ENCODE measurements at places on chromosomes 4 and X.

DNA sequence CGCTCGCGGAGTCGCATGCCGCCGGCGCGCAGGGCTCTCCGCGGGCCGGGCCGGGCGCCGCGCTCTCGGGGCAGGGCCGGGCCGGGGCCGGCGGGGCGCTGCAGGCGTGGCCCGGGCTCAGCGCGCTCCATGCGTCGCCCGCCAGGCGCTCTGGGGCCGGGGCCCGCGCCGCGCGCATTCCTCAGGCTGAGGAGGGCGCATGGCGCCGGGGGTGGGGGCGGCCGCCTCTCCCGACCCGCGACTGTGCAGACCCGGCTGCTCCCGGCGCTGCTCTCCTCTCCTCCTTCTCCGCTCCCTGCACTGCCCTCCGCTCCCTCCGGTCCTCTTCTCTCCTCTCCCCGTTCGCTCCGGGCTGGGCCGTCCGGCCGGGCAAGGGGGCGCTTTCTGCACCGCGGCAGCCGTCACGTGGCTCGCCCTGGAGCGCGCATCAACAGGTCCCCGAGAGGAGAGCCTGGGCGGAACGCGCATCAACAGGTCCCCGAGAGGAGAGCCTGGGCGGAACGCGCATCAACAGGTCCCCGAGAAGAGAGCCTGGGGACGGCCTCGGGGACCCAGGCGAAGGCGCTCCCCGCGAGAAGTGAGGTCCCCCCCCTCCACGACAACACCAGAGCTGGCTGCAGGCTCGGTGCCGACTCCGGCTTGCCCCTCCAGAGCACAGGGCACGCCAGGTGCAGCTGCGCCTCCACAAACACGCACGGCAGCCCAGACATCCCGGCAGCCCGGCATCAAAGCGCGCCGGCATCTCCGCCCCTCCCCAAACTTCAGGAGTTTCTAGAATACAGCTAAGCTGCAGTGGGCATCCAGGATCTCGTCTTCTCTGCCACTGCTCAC, 12.9 kb downstream of the PPP2R3B start:
- DNase-seq, result no peak

DNA sequence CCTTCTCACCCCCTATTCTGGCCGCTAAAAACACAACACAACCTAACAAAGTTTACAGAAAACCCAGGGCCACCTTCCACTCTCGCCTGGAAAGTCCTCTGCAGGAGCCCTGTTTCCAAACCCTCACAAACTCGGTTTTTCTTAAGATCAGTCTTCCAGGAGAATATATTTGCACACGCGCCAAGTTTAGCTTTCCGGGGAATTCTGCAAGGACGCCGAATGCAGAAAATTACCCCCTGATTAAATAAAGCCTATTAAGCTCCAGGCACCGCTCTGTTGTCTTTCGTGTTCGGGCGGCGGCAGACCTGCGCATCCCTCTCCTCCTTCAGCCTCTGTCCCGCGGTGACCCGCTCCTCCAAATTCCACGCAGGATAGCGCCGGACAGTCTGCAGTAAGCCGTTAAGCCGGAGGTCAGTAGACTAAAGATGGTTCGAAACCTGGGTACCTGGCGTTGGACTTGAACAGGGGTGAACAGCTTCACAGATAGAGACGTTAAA, 5.0 kb downstream of the MSX1 start:
- no peak for DNase-seq

DNA sequence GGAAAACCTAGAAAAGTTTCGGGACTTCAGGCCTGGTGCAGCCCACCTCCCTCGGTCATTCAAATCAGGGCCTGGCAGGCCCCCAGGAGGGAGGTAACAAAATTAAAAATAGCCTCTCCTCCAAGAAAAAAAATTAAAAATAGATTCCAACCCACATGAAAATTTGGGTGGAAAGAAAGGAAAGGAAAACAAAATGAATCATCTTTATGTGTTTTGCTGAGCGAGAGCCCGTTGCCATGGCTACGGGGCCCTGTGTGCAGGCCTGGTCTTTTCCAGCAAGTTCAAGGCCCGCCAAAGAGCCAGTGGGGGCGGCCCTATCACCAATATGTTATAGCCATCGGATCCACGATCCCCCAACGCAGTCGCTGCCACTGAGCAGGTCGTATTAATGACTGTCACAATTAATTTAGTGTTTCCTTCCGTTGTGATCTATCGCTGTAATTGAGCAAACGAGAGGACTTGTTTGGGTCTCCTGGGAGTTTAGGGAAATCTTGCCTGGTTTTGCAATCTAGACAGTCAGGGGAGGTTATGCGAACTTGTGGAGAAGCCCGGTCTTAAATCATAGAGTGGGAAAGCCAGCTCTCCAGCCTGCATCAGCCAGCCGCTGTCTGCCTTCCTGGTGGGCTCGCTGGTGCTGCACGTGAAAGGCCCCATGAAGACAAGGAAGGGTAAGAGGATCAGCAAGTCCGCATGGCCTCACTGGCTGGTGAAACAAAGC, 452.4 kb downstream of the BCOR start:
- DNase-seq, result no peak

DNA sequence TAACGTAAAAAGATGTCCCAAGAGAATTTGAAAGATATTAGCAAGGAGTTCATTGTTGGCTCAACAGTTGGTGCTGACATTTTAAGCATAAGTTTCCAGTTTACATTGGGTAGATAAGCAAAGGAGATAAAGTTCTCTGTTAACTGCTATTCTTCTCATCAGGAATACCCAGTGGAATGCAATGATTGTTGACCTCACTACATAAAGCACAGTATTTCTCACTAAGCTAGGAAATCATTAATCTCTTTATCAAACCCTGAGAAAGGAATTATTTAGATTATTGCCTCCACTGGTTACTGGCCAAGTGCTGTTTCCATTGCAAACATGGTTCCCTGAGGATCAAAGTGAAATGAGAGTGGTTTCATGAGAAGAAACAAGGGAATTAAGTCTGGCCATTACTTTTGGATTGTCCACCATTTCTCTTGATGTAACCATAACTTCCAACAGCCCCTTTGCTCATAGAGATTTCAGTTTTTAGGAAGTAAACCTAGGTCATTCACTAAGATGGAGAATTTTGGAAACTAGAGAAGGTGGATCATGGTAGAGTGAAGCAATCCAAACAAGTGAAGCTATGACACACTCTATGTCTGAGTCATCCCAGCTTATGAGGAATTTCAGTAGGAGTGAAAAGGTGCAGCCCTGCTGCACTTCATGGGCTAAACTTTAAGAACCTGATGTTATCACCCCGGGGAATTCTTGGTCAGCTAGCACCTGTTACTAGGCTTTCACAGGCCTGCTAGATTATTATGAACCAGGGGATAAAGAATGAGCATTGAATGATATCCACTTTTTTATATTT, 163.4 kb downstream of the AREG start:
- DNase-seq, result no peak

- DNase-seq, result no peak
These were observed 25.4 kb downstream of the AP1S2 start for GRCh38 chrX:15829217-15829616.

- no peak for DNase-seq
These were observed 335.2 kb downstream of the TENM3 start for GRCh38 chr4:182578402-182578801.

- DNase-seq, result no peak
These were observed at the start of gene DNASE1L1 for GRCh38 chrX:154409222-154409871. DNASE1L1 (minus strand) TSS chrX:154409254; CDS start chrX:154405568, 3,686 bp downstream.

DNA sequence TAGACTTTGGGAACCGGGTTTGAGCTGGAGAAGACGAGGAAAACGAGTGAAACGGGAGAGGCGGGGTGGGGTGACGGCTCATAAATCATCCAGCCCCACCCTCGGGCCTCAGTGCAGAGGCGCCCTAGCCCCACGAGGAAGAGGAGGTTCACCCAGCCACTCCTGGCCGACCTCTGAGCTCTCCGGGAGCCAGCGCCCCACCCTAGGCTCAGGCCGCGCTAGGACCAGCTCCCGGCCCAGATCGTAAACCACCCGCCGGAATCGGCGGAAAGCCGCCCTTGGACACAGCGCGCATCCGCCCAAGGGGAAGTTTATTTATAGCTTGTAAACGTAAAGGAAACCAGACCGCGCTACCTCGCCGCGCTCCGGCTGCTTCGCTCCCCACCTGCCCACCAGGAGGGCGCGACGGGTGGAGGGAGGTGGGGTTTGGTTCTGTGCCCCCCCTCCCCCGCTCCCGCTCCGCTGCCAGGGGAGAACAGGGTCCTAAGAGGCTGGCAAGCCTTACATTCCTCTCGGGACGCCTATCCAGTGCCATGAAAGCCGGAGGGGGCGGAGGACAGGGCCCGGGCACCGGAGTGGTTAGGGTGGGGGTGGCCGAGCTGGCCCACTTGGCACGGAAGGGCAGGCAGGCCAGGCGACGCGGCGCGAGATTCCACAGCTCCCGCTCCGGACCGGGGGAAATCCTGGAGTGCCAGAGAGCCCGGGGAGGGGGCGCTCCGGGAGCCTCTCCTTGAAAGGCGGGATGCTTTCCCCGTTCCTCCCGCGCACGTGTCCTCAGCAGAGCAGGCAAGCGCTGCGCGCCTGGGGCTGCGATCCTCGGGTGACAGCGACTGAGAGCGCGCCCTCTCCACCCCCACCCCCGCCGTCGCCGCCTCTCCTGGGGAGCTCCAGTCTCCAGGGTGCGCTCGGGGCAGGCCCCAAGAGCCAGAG, 84.2 kb downstream of the BCOR start:
- no peak for DNase-seq

GRCh38 chrX:17692709-17693346, 44.5 kb upstream of the SCML1 start:
- no peak for DNase-seq

DNA sequence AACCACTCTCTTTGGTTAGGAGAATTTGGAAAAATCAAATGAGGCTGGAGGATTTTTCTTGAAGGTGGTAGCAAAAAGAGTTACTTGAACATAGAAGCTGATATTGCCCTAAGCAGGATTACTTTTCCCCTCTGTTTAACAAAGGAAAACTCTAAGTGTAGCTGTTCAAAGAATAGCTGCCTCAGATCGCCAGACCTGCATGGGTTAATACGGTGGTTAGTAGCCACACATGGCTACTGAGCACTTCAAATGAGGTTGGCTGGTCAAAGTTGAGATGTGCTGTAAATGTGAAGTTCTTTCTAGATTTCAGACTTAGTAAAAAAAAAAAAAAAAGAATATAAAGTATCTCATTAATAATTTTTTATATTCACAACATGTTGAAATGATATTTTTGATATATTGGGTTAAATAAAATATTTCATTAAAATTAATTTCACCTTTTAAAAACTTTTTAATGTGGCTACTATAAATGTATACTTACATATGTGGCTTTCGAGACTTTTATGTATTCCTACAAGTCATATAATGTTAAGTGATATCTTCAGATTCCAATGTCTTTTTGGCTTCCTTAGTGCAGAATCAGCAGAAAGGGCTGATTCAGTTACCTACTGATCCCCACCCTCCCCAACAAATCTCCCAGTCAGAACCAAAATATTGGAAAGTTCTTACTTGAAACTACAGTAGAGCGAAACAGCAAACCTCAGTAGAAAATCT, 3.3 kb upstream of the RPS6KA3 start:
- no peak for DNase-seq

DNA sequence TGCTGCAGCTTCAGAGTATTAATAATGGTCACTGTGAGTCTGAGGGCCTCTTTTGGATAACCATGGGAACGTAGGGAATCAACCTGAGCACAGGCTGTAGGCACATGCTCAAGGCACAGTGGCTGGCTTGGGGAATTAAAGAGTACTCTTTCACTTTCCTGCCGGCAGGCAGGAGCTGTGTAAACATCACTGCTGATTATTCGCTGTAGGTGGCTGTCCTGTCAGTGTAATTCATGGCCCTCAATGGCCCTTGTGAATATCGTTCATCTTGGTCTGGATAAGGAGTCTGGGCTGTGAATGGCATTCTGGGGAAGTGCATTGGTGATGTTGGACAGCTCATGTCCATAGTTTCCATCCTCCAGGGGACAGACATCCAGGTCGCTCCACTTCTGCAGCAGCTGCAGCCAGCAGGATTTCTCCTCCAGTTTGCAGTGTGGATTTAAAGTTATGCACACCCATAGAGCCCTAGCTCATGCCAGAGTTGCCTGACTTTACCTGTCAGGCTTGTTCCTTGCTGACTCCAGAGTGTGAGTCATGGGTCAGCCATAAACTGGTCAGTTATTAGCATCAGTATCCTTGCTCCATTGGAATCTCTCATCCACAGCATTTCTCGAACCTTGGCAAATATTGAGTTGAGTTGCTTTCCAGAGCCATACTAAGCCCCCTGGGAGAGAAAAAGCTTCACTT, 43.0 kb downstream of the C4orf33 start:
- DNase-seq, result no peak

GRCh38 chr4:148203056-148203898, 238.9 kb downstream of the NR3C2 start:
- no peak for DNase-seq

DNA sequence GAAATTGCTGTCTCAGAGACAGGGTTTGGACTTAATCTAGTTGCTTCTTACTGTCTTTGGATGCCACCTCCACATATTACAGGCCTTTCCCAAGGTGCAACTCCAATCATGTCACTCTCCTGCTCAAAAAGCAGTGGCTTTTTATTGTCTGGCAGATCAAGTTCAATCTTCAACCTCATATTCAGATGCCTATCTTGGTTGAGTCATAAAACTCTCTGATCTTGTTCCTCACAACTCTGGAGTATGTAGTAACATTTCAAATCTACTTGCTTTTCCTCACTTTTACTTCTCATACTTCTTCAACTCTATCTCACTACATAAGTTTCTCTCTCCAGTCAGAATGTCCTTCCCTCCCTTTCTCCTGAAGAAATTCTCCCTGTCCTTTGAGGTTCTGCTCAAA, 180.6 kb downstream of the VSIG4 start:
- no peak for DNase-seq

DNA sequence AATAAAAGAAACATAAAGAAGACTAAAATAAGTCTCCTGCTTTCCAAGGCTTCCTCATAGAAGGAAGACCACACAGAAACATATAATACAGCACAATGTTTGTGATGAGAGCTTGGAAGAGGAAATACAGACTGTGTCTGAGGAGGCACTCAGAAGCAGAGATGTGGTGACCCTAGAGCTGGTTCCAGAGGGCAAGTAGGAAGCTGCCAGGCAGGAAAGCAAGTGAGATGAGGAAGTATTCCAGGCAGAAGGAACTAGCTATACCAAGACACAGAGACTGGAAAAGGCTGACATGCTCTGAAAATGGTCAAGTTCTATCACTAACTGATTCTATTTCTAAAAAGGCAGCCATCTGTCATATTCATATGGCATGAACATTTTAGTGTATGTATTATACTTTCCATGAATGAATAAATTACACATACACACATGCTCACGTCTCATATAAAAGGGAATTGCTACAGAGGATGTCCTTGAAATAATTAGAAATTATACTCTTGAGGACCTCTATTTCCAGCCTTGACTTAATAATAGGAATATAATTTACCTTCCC, 16.6 kb upstream of the HSFX2 start:
- no peak for DNase-seq

DNA sequence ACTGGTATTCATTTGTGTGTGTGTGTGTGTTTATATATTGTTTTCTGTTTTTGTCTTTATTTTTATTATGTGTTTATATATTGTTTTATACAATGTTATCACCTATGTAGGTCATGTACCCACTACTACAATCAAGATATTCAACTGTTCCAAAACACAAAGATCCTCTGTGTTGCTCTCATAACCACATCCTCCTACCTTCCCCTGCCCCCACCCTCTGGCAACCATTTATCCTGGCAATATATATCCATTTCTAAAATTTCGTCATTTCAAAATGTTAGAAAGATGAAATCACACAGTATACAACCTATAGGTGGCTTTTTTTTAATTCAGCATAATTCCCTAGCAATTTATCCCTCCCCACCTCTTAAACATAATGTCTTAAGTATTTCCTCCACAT, 18.8 kb upstream of the RPL34 start:
- DNase-seq, result no peak

GRCh38 chr4:5069901-5070300, 18.6 kb downstream of the STK32B start:
- no peak for DNase-seq

- no peak for DNase-seq
These were observed 96.7 kb downstream of the AREG start for GRCh38 chr4:74541667-74542066.
